Activated naive CD8-positive, alpha-beta T cell treated with anti-CD3 and anti-CD28 coated beads, Interleukin-2, amount 10 ng/mL, durations not matched to agents 7 days and 5 days (primary cell): ENCODE measurements at places on chromosomes 2 and 18. TPM values are rescaled to one million over a fixed set of nuclear protein-coding genes. Genes with fewer than 3 reads are reported as not detected.
A peak's percentile ranks its signal among the peaks of the same experiment; 100 is the strongest.

DNA sequence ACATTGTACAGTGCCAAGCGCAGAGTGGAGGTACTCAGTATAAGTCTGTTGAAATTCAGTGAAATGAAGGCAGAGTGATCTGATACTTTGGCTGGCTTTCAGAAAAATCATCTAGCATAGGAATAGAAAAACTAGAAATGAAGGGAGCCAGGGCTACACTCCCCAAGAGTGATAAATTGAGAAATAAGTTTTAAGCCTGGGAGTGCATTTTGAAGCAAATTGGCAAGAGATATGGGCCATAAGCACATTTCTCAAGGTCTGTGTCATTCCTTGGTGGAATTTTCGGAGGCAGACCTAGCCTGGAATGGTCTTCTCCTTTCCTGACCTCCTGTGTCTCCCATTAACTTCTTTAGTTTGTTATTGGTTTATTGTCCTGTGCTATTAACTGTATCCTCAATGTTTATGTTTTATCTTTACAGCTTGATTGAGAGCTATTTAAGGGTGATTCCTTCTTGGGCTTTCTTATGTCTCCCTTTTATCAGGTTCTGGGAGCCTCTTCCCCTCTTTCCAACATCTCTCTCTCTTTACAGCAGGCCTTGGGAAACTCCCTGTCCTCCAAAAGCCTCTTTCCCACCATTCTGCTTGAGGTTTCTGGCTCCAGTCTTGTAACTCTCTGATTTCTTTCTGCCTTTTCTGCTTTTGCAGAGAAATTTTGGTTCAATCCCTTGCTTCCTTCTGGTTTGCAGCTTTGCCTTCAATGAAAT is 649.5 kb downstream of the SLC4A3 start:
- H3K36me3 ChIP-seq, result no peaks in the 10 kb centered on the region
- DNase-seq, result no peak
- H3K4me3 ChIP-seq, result no peak overlapping the region

GRCh38 chr2:129758784-129759471 is 220.5 kb upstream of the RAB6C start:
- no peaks in the 10 kb centered on the region for H3K4me1 ChIP-seq
- H3K36me3 ChIP-seq, result no peaks in the 10 kb centered on the region
- H3K27me3 ChIP-seq, result no peaks in the 10 kb centered on the region
- H3K4me3 ChIP-seq, result peak overlapping the region; percentile 47

GRCh38 chr2:30789670-30790210 is 17.5 kb downstream of the CAPN13 start:
- DNase-seq, result no peak
- peaks cover 37% of the 10 kb centered on the region for H3K27me3 ChIP-seq
- no peak overlapping the region for H3K27ac ChIP-seq
- peaks cover 2% of the 10 kb centered on the region for H3K4me1 ChIP-seq

The SH3BP4 gene
- total RNA-seq, result not detected

GRCh38 chr2:177190941-177191340 is 21.7 kb upstream of the HNRNPA3 start:
- peaks cover 5% of the 10 kb centered on the region for H3K4me1 ChIP-seq
- H3K27ac ChIP-seq, result no peak overlapping the region
- DNase-seq, result no peak
